Stimulated activated CD4-positive, alpha-beta T cell treated with anti-CD3 and anti-CD28 coated beads, Interleukin-15, amount 100 ng/mL, for 48 hours (primary cell): ENCODE measurements at places on chromosomes 3 and 15.

DNA sequence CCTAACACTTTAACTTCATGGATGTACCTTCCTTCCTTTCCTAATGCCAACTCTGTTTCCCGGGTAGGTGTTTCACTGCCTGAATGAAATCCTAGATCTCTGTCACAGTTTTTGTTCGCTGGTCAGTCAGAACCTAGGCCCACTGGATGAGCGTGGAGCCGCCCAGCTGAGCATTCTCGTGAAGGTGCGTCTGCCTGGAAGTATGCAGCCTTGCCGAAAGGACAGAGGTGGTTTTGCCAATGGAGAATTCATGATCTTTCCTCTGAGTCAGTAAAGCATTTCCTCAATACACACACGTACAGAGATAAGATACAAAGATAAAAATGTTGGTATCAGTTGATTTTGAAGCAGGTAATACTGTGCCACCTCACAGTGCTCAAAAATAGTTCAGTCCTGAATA lies 32.7 kb downstream of the TUBGCP4 start:
- no peak for DNase-seq

GRCh38 chr3:37519236-37519635 lies 342.4 kb upstream of the CTDSPL start:
- no peak for DNase-seq

GRCh38 chr3:54853573-54854404 lies 74.1 kb downstream of the LRTM1 start:
- DNase-seq: peak; percentile 27

GRCh38 chr15:63905131-63905530 lies 71.4 kb upstream of the HERC1 start:
- no peak for DNase-seq

DNA sequence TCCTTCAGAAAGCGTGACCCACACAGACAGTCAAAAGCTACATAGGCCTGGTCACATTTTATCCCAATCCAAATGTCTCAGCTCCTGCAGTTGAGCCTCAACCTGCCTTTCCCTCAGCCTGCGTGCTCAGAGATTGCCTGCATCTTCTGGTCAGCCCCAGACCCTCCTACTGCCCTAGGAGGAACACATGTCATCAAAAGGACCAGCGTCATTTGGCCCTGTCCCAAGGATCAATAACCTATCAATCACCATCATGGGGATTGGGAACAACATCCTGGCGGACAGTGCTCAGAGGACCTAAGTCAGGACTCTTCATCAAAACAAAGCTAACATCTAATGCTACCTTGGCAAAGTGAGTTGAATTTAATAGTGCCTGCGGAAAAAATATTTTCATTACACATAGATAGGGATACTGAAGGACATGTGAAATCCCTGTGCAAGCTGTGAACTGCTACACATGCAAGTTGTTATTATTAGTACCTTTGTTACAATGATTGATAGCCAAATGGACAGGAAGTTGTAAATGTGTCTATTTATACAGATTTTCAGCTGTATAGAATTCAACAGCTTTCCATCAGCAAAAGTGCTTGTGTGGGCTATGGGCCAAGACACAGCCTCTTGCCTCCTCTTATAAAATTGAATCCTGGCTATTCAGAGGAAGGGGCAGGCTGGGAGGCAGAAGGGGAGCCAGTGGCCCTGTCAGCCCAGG lies 47.7 kb downstream of the UMPS start:
- no peak for DNase-seq

DNA sequence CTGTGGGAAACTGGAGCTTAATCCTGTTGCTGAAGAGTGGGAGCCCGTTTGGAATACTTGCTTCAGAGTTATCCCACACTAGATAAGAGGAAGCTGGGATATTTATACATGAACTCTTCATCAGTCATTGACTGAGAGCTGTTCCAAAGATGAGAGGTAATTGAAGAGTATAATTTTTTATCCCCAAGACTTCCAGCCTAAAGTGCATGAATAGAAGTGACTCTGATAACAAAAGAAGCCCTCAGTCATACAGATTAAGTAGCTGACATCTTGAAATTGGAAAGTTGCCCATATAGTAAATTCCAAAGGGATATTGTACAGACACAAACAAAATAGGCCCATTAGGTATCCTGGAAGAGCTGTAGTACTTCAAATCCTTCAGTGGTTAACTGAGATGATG lies 268.0 kb downstream of the EPHA3 start:
- no peak for DNase-seq

DNA sequence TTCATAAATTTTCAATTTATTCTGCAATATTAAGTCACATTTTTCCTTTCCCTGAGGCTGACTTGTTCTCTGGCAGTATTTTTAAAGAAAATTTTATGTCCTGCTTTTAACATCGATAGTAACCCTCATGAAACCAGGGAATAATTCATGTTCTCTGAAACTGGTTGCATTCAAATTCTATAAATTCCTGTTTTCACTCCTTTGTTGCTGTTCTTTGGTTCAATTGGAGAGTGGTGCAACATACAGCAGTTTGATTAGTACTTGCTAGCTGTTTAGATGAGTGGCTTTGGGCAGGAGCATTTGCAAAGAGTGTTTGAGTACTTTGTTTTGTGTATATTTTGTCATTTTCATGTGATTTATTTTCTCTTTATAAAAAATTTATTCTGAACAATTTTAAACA lies 19.2 kb downstream of the ZIC1 start:
- no peak for DNase-seq

GRCh38 chr3:141050576-141051442 lies at the start of gene SPSB4:
TSS of gene SPSB4 (plus strand) at chr3:141051347. CDS start at chr3:141066105, 14,758 bp downstream.
- DNase-seq: no peak

- no peak for DNase-seq
Measured at GRCh38 chr3:151552589-151552988, 91.7 kb upstream of the IGSF10 start.

- DNase-seq: no peak
Measured at GRCh38 chr3:127770671-127771355, 51.5 kb downstream of the MGLL start.

GRCh38 chr3:40841131-40841530 lies 316.4 kb downstream of the ZNF621 start:
- no peak for DNase-seq

GRCh38 chr3:102614021-102614569 lies 179.3 kb downstream of the ZPLD1 start:
- no peak for DNase-seq
